ENCODE measurements at places on chromosomes 1 and 21.

DNA sequence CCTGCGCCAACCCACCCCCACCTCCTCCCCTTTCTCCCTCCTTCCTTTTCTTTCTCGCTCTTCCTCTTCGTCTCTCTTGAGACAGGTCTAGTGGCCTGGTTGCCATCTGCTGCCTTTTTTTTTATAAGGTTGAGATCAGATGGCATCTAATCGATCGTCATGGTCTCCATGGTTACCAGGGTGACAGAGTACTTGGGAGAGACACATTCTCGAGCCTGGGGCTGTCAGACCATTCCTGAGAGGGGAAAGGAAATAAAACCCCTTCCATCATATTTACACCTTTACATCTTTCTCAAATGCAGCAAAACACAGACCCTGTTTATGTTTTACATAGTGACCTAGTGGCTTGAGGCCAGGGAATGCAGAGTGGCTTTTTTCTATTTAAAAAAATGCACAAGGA lies 53.5 kb upstream of the SLC22A15 start:
- no peak for DNase-seq

GRCh38 chr1:204564835-204565234 lies 48.6 kb downstream of the MDM4 start:
- DNase-seq: no peak

DNA sequence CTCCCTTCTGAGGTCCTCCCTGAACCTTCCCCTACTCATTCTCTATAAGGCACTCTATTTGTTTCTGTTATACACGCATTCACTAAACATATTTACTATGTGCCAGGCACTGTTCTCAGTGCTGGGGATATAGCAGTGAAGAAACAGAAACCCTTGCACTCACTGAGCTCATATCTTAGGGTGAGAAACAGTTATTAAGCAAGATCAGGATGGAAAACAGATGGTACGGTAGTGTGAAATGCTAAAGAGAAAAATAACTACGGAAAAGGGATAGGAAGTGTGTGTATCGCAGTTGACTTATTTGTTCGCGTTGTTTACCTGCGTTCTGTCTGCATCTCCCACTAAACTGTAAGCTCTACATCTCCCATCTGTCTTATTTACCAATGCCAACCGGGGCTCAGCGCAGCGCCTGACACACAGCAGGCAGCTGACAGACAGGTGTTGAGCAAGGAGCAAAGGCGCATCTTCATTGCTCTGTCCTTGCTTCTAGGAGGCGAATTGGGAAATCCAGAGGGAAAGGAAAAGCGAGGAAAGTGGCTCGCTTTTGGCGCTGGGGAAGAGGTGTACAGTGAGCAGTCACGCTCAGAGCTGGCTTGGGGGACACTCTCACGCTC lies 572 bp downstream of the CYB5RL start:
- DNase-seq: no peak

GRCh38 chr1:30099587-30100523 lies 623.5 kb downstream of the MATN1 start:
- DNase-seq: no peak

GRCh38 chr1:172398970-172399755 lies 21.3 kb upstream of the C1orf105 start:
- DNase-seq: peak; percentile 47

- DNase-seq: no peak
Measured at GRCh38 chr21:41023936-41024335, 144.0 kb upstream of the BACE2 start.

- no peak for DNase-seq
Measured at GRCh38 chr1:33902486-33903209, 38.8 kb downstream of the HMGB4 start.

DNA sequence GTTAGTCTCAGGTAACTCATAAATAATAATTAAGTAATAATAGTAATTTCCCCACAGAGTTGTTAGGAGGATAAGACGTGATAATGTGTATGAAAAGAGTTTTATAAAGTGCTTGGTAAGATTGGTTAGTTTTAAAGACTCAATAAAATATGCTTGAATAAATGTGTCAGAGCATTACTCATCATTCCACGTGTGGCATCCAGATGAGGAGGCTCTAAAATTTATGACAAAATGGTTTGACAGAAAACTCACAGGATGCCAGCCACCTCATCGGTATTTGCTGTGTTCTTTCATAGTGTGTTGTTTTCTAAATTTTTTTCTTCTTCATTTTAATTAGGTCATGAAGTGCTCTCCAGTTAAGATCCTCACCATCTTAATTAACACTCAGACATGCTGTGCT lies 19.1 kb upstream of the SPAG17 start:
- DNase-seq: no peak

DNA sequence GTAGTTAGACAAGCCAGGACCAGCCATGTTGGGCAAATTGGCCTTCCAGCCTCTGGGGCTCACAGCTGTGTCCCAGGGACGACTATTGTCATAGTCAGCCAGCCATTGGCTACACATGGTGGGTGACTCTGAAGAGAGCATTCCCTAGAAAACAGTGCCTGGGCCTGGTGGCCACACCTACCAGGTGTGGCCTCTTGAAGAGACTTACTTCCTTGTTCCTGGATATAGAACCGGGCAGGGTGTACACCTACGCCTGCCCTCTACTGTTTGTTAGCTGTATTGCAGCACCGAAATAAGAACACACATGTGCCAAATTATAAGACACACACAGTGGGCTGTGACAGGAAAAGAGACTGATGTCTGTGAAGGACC lies 134.6 kb upstream of the ARHGEF16 start:
- DNase-seq: peak; percentile 42

DNA sequence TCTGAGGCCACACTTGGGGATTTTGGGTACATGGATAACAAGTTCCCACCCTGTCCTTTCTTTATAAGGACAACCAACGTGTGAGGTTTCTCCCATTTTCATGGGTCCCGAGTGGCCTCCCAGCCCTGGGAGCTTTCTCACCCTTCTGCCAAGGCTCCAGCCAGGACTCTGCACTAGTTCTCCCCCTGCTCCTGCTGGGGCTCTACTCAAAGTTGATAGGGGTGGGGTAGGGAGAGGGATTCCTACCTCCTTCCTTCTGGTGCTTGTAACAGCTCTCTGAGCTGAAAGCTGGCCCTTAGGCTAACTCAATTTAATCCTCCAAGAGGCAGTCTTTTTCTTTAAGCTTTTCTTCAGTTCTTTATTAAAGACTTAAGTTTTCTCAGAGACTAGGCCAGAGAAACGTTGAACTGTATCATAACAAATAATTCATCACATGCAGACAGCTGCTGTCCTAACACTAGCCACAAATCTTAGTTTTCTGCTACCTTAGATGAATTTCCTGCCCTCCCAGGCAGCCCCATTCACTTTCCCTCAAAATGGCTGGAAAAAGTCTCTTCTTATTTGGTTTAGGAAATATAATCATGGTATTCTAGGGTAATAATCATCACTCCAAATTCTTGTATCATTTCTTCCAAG lies 22.4 kb upstream of the DR1 start:
- no peak for DNase-seq

DNA sequence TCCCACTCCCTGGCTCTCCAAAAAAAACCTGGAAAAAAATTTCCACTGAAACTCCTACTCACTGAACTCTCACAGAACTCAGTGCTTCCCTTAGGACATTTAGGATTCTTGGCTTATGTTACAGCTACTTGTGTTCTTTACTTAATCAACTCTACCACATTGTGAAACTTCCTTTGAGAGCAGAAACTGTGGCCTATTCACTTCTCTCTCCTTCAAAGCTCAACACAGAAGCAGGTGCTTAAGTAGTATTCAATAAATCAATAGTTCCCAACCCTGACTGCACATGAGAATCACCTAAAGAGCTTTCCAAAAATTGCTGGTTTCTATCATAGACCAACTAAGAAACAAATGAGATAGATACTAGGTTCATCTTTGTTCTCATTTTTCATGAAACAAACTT lies 67.9 kb upstream of the DMRTA2 start:
- DNase-seq: no peak

- DNase-seq: no peak
Measured at GRCh38 chr1:158153746-158154444, 26.8 kb upstream of the CD1D start.

- no peak for DNase-seq
Measured at GRCh38 chr1:223242971-223243370, 99.9 kb upstream of the TLR5 start.

DNA sequence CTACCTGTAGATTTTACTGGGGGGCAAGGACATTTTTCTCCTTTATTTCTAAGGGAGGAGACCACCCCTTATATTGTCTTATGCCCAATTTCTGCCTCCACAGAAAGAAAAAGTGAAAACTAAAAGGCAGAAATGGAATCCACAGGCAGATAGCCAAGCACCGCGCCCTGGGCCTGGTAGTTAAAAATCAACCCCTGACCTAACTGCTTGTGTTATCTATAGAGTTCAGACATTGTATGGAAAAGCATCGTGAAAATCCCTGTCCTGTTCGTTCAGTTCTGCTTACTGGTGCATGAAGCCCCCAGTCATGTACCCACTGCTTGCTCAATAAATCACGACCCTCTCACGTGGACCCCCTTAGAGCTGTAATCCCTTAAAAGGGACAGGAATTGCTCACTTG lies 33.7 kb upstream of the IL6R start:
- no peak for DNase-seq

- DNase-seq: no peak
Measured at GRCh38 chr1:93468662-93469061, 20.7 kb downstream of the FNBP1L start.
